ENCODE measurements at places on chromosomes 1 and 21.

DNA sequence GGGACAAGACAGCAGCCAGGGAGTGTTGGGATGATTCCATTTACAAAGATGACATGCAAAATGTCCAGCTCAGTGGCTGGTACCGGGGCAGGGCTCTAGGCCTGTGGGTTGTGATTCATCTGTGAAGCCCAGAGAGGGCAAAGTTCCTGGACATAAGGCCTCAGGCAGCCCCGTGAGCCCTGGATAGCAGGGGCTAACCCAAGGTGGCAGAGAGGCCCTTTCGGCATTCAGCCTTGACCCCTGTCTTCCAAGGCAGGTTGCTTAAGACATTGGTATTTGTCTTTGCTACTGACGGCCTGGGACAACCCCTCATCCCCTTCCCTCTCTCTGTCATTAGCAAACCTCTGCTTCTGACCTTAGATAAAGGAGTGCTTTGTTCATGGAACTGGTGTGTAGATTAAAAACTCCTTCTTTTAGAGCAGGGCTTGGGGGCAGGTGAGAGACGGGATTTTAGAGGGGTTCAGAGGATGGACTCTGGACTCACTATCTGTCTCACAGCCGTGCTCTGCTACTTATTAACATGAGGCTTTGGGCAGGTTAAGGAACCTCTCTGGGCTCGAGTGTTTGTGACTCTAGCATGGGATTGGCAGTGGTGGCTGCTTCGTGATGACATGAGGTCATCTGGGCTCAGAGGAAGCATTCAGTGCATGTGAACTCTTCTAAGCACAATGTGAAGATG is 36.3 kb downstream of the TMEM51 start:
- no peak for DNase-seq

DNA sequence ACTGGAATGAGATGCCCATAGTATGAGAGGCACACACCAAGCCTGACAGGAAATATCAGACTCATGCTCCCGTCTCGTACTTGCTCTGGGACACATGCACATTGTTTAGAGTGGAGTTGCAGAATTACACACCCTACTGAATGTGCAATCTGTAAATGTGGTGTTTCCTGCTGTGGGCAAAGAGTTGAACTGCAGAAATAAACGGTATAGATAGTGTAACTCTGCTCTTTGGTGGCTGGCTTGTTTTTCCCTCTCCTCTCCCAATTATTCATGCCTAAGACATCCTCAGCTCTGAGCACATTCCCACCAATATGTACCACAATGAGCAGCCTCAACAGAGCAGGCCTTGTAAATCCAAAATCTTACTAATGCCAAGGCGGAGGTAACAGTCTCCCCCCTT is 90.1 kb upstream of the DIRAS3 start:
- no peak for DNase-seq

GRCh38 chr1:205494115-205494514 is 10.4 kb upstream of the CDK18 start:
- no peak for DNase-seq

DNA sequence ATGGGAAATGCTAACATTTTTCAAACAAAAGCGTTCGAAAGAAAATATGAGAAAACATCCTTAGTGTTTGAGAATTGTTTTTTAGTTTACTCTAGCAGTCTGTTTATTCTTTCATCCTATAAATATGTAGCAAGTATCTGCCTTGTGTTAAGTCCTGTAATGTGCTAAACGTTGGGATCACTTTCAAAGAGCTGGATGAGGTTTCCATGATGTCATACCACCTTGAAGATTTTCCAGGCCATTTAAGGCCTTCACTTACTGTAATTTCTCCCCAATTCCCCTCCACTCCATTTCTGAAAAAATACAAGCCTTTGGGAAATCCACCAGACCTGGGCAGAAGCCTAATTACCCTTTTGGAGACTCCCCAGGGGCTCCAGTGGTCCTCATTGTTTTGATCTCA is 24.2 kb upstream of the CTBS start:
- DNase-seq: no peak

GRCh38 chr1:30757352-30758120 is at the start of gene LAPTM5:
Gene LAPTM5 (minus strand): TSS chr1:30757774. CDS start chr1:30757745, 29 bp downstream.
- no peak for DNase-seq

DNA sequence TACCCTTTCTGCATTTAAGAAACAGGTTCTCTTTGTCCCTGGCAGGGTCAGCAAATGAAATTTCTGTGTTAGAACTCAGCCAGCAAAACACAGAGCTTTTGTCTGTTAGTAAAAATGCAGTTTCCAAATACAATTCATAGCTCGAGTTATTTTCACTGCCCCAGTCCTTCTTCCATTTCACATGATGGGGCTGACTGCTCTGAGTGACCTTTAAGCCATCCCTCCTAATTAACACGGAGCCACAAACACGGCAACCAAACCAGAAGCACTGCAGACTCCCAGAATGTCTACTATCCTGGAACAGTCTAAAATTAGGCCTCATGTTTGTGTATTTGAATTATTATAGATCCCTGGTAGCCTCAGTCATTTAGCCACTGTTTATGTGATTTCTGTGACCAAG is 99.1 kb upstream of the RGS4 start:
- no peak for DNase-seq

DNA sequence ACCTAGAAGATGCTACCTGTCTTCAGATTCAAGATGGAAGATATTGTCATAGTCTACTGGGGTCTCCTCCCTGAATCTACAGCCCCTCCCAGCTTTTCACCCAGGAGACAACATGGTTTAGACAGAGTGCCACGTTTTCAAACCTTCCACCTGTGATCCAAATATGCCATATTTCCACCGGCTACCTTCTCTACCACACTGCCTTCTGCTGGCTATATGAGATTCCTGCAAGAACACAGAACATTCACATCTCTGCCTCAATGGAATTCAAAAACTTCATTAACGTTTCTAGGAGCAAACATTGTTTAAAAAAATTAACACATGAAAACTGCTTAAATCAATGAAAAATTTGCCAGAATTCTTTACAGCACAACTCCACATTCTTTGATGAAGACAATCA is 12.9 kb upstream of the LELP1 start:
- no peak for DNase-seq

GRCh38 chr21:15027056-15027455 is 37.7 kb downstream of the NRIP1 start:
- DNase-seq: no peak

GRCh38 chr1:37845049-37845646 is 14.2 kb downstream of the MTF1 start:
- DNase-seq: no peak

DNA sequence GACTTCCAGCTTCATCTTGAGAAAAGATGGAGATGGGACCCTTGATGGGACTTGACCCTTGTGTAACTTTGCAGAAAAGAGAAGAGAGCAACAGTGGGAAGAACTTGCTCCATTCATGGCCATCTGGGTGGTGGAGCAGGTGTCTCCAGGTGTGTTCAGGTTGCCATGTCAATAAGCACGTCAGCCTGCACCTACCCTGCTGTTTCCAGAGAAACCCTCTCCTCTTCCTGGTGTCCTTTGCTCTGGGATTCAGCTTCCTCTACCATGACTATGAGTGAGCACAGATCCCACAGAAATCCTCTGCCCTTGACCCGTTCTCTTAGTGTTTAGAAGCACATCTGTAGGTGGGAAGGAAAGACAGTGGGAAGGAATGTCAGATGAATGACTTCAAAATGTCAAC is 21.8 kb upstream of the OTUD3 start:
- DNase-seq: no peak

DNA sequence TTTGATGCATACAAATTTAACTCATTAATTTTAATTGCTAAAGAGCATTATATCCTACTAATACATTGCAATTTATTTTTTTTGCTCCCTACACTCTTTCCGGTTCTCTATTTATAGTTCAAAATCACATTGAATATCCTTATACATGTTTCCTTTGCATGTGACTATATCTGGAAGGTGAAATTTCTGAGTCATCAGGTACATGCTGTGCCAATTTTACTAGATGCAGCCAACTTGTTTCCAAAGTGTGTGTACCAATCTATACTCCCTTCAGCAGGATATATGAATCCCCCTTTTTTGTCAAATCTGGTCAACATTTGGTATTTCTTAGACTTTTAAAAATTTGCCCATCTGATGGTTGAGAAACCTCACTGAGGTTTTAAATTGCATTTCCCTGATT is 602.9 kb upstream of the CAMK1G start:
- no peak for DNase-seq

- DNase-seq: no peak
Measured at GRCh38 chr21:43614839-43615238, 44.4 kb downstream of the HSF2BP start.

Measured in stimulated activated CD8-positive, alpha-beta memory T cell treated with anti-CD3 and anti-CD28 coated beads, Interleukin-4, amount 100 ng/mL, for 1 hour (primary cell).